NCI-H446 treated with DMSO at 0.1 percent for 48 hours (cell line): ENCODE measurements at places on chromosomes 2 and 18.

- DNase-seq = no peak
Observed at GRCh38 chr18:29160170-29160569, 983.2 kb upstream of the CDH2 start.

DNA sequence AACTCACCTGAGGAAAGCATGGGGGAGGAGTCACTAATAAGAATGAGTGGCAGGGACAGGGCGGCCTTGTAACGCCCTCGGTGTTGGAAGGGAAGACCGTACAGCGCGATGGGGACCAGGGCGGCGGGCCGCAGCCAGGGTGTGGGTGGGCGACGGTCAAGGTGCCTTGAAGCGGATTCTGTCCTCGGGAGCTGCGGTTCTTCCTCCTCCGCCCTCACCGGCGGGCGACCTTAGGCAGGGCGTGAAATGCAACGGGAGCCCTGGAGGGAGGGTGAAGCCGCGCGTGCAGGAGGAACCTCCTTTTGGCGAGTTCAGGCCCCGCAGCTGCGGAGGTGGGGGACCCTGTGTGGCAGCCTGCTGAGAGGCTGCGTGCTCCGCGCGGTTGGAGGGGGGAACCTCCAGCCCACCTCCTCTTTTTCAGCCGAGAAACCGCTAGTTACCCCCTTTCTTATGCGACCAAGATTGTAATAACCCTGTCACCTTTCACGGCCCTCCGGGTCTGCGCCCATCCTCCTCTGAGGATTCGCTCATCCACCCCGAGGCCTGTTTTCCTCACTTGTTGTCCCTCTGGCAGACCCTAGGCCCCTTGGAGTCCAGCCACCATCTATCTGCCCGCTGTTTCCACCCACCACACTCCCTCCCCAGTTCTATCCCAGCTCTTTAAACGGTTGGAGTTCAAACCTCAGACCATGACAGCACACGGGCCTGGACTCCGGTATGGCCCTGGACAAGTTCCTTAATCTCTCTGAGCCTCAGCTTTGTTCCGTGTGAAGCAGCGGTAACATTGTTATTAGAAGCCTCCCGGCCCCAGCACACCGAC, 823 bp upstream of the RNU2-63P start:
- DNase-seq = no peak

GRCh38 chr18:57150828-57151227, 3.9 kb downstream of the BOD1L2 start:
- peak; percentile 60 for DNase-seq

- no peak for DNase-seq
Observed at GRCh38 chr18:68035774-68036522, 519.4 kb upstream of the DSEL start.

- DNase-seq = no peak
Observed at GRCh38 chr2:240472078-240472790, 36.8 kb downstream of the GPC1 start.

- no peak for DNase-seq
Observed at GRCh38 chr18:59994357-59994756, 94.6 kb downstream of the PMAIP1 start.

DNA sequence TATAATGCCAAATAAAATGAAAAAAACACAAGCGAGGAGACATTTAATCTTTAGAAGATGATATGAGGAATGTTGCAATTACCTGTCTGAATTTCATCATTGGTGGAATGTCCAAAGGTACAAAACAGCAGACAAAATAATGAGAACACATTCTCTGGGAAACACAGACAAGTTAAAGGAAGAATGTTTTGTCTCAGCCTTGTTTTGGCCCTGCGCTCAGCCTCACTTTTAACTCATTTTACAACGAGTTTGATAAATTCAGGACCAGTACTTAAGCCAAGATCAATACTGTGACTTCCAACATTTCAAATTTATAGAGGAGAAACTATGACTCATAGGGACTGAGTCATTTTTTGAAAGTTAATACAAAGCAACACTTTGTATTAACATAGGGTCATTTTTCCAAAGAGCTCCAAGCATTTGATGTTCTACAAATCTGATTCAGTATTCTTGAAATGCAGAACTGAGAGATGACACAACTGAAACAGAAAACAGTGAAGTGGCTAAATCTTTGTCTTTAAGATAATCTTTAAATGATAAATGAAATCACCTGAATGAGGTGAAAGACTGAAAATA, 833.2 kb upstream of the CHAC2 start:
- peak; percentile 20 for DNase-seq

DNA sequence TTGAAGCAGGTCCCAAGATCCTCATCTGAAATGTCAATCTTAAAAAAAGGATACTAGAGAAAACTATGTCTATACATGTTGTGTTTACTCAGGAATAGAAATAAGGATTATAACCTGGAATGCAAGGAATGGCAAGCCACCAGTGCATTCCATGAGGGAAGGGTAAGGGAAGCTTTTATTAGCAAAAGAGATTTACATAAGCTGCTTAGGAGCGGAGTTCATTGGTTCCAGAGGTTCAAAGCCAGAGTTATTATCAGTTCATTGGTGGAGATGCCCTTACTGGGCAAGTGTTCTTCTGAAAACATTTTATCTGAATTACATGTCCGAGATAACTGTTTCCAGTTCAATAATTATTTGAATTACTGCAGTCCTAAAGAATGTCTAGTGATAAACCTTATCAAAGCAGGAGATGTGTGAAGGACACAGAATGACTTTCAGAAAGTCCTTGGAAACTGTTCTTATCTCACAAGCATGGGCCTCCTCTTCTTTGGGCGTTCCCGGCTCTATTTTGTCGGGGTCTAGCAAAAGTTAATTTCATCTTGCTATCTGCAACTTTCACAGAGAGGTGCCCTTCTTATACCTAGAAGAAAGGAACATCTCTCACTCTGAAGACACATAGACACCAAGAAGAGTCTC, 23.5 kb downstream of the COMMD1 start:
- no peak for DNase-seq

DNA sequence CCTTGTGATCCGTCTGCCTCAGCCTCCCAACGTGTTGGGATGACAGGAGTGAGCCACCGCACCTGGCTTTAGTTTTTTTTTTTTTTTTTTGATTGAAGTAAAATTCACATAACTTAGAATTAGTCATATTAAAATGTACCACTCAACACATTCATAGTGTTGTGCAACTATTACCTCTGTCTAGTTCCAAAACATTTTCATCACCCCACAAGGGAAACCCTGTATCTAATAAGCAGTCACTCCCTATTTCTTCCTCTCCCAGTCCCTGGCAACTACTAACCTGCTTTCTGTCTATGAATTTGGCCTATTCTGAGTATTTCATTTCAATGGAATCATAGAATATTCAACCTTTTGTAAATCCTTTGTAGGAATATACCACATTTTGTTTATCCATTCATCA, 123.9 kb upstream of the FAM117B start:
- DNase-seq = no peak

- no peak for DNase-seq
Observed at GRCh38 chr2:41913311-41913710, 134.5 kb upstream of the PKDCC start.

GRCh38 chr2:11179196-11179595, 23.9 kb downstream of the SLC66A3 start:
- no peak for DNase-seq

DNA sequence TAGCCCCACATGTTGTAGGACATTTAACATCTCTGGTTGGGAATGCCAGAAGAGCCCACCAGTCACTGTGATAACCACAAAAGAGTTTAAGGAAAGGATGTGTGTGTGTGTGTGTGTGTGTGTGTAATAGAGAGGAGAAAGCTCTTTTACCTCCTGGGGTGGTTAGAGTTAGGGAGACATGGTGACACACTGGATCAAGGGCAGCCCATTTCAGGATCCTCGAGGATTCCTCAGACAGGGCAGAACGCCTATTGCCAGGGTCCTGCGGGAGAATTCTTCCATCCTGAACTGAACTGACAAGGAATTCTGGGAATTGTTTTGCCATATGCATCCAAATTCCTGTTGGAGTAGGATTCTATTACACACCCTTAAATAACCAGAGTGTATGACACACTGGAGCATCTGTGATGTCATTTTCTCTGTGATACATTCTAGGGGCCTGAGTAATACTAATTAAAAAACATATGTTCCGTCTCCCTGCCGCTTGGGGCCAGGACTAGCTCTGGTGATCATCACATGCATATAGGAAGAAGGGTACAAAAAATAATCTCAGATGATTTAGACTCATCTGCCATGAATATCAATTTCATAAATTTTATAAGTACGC, 156.4 kb upstream of the MMADHC start:
- peak; percentile 53 for DNase-seq

DNA sequence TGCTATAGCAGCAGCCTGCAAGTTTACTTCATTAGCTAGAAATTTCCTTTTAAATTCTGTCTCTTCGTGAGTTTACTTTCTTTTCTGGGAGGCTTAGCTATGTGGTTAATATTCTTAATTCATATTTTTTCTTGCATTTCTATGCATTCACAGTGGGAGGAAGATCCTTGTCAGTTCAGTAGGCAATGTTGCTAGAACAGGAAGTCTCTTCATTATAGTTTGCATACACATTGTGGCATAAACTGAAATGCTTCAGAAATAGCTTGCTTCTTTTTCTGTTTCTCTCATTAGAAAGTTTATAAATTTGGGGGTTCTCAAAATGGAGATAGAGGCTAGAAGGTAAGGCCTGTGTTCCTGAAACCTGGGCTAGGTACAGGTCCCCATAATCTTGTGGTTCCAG, 8.1 kb upstream of the ARHGAP15 start:
- no peak for DNase-seq

- DNase-seq = no peak
Observed at GRCh38 chr2:197601726-197602125, 73.7 kb downstream of the RFTN2 start.

GRCh38 chr2:5803547-5803946, 111.4 kb downstream of the SOX11 start:
- no peak for DNase-seq

- DNase-seq = no peak
Observed at GRCh38 chr2:43300781-43301583, 74.6 kb upstream of the ZFP36L2 start.

GRCh38 chr2:238927746-238928519, 80.0 kb downstream of the TWIST2 start:
- DNase-seq = no peak

DNA sequence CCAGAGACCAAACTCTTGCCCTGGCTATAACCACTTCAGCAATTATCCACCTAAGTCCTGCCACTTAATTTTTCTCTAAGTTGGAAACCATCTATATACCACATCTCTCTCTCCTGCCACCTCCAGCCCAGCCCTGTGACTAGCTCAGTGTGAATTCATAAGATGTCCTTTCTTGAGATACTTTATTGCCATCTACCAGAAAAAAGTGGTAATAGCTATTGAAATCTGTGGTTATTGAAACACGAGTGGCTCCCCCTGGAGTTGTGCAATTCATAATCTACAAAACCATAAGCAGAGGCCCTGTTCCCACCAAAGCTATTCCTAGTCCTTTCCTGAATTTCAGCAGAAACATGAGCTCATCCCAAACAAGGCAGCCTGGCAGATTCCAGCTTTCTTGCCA, 324.0 kb downstream of the TXNL1 start:
- DNase-seq = peak; percentile 16

DNA sequence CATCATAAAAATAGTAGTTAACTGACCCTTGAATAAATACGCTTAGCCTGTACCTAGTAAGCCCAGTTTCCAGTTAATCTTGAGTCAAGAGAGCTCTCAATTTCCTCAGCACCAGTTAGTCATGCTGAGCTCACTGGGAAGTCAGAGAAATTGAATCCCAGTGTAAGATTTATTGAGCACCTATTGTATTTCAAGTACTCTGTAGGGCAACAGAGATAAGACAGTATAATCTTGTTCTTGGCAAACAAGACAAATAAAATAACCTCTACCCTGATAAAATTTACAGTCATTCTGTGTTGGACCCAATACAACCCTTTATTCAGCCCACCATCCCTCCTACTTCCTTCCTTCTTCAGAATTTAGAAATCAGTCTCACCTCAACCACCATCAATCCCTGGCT, 71.9 kb upstream of the NRP2 start:
- DNase-seq = no peak

- DNase-seq = no peak
Observed at GRCh38 chr2:99918389-99918788, 224.0 kb downstream of the AFF3 start.

DNA sequence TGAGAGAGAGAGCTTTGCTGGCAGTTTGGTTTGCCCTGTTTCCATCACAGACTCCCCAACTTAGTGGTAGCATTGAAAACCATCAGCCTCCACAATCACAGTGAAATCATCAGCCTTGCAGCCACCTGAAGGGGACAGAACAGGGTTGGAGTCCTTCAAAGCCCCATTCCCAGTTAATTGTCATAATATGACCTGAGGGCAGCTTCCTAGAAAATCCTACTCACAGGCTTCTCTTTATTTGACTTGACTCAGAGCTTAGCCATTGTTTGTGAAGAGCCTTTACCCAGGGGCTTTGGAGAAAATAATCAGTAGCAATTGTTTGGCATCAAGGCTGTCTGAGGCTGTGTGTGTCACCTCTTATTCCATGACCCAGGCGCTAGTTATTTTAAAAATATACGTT, 308.7 kb downstream of the CBLN2 start:
- DNase-seq = no peak

- no peak for DNase-seq
Observed at GRCh38 chr18:9756933-9757470, 48.9 kb downstream of the RAB31 start.

DNA sequence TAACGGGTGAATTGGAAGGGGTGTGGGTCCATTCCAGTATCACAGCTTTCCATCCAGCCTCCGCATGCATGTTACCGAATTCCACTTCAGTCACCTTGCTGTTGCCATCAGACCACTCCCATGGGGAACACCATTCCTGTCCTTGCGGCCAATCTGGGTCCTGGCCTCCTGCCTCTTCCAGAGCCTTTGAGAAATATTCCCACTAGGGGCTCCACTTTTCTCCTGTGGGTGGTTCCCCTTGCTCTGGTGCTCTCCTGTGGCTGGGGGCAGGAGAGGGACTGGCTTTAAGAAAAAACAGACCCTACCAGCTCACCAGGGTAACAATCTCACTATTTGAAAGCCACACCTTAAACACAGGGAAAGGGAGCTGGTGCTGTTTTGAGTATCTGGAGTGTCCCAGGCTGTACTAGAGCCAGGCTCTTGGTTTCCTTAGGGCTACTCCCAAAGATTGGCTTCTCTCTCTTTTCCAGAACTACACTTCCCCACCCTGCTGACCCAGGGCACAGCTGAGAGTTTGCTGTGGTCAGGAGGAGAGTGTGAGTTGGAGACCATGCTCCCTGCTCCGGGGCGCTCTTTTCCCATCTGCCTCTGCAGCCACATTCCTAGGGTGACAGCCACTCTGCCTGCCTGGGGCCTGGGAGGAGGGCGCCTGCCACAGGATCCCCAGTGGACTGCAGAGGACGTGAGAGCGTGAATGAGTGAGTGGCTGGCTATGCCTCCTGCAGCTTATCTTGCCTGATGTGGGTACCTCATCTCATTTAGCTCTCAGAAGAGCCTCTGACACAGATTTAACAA, 460.8 kb upstream of the HS6ST1 start:
- DNase-seq = no peak

GRCh38 chr2:240569998-240570530, 1.8 kb downstream of the RNPEPL1 start:
- DNase-seq = no peak
